ENCODE measurements at places on chromosomes 5 and 9.

GRCh38 chr5:172868924-172869591, 35.0 kb downstream of the ERGIC1 start:
- no peak for DNase-seq

DNA sequence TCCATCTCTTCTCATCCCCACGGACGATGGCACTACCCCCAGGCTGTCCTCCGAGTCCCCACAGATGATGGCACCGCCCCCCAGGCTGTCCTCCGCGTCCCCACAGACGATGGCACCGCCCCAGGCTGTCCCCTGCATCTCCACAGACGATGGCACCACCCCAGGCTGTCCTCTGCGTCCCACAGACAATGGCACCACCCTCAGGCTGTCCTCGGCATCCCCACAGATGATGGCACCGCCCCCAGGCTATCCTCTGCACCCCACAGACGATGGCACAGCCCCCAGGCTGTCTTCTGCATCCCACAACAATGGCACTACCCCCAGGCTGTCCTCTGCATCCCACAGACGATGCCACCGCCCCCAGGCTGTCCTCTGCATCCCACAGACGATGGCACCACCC, 57.4 kb upstream of the PTCH1 start:
- peak; percentile 7 for DNase-seq

- DNase-seq, result no peak
These were observed 41.9 kb downstream of the GOLM1 start for GRCh38 chr9:86057491-86057890.

- no peak for DNase-seq
These were observed 80.1 kb downstream of the COL15A1 start for GRCh38 chr9:99023831-99024230.

DNA sequence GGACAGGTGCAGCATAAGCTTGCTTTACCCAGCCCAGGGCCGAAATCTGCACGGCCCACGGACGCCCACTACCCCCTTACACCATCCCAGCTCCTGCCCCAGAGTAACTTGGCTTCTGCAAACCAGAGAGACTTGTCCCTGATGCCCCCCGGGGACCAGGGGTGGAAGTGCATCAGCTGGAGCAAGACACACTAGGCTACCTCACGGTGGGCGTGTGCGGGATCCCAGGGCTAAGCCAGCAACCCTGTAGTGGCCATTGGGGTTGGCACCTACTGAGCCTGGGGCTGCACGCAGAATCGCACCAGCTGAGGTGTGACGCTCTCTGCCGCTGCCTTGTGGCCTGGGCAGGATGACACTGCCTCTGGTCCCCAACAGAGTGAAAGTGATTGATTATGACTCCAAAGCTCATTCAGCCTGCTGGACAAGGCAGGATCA, 6.1 kb upstream of the ZNF79 start:
- peak; percentile 54 for DNase-seq

DNA sequence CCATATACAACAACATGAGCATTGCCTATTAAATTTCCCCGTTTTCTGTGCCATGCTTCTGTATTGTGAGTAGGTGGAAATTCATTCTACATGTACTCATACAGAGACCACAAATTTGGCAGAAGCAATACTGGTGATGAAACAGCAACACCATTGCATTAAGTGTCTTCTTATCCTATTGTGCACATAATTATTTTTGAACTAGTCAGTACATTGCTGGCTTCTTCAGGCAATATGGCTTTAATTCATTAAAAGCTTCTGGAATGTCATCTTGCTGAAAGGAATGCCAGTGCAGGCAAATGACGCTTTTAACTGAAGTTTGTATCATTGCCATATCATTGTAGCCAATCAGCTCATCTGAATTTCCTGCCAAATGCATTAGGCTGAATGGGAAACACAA, 82.6 kb downstream of the KIAA1958 start:
- DNase-seq, result no peak

DNA sequence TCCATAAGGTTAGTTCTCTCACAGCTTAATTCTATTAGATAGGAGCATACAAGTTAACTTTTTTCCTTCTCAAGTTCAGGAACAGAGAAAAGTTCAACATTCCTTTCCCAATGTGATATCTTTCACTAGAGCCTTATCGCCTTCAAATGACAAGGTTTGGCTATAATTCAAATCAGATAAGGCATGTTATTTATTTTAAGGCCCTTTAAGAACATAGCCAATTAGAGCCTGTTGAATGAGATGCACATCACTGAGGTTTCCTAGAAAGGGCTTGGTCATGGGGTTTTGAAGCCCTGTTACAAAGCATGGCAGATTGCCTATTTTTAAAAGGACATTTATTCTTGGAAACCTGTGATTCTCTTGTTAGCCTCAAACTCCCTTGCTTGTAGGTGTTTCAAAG, 123.4 kb downstream of the BASP1 start:
- DNase-seq, result no peak

GRCh38 chr9:112041199-112041535, 133.9 kb downstream of the SUSD1 start:
- no peak for DNase-seq

GRCh38 chr5:11054014-11054413, 293.0 kb upstream of the DAP start:
- no peak for DNase-seq

DNA sequence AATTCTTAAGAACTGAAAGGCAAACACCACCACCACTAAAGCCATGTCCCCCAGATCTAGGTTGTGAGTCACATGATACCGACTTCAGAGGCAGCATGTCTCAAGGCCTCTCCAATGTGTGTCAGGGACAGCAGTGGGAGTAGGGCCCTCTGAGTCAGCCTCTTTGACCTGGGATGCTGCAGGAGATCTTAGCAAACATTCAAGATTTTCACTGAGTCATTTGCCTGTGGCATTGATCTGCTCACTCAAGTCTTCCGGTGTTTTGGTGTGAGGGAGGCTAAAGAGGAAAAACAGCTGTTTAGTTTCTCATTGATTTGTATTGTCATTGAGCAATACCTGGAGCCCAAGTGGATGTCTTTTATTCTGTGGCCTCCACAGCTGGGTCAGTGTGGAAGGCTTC, 36.1 kb downstream of the TMC1 start:
- DNase-seq, result peak; percentile 82
